Esophagus squamous epithelium (tissue), 5 donors: ENCODE measurements at places on chromosomes 4 and X. TPM values are rescaled to one million over a fixed set of nuclear protein-coding genes. Genes with fewer than 3 reads are reported as not detected.

MXD4 gene
- total RNA-seq, result 32.2 TPM

AGA gene
- total RNA-seq, result 34.0 TPM

PTPN13 gene
- total RNA-seq, result 70.0 TPM

MAGEC3 gene
- not detected for total RNA-seq

DCAF4L1 gene
- 0.08 TPM for total RNA-seq

EDA2R gene
- 0.08 TPM for total RNA-seq

JAKMIP1 gene
- total RNA-seq, result 0.67 TPM

PLAC8 gene
- 17.6 TPM for total RNA-seq

TMPRSS11D gene
- 45.0 TPM for total RNA-seq

OTC gene
- 0.15 TPM for total RNA-seq

BRS3 gene
- total RNA-seq, result not detected

RIPPLY1 gene
- not detected for total RNA-seq

DGAT2L6 gene
- not detected for total RNA-seq

GPC3 gene
- 1.7 TPM for total RNA-seq

MAGEB10 gene
- total RNA-seq, result not detected

RAB39B gene
- 0.41 TPM for total RNA-seq

TDO2 gene
- not detected for total RNA-seq

FATE1 gene
- total RNA-seq, result not detected

ZFP92 gene
- total RNA-seq, result 0.11 TPM

CAMK2D gene
- 30.7 TPM for total RNA-seq

IBSP gene
- not detected for total RNA-seq

GAGE2A gene
- total RNA-seq, result not detected

ATP8A1 gene
- total RNA-seq, result 1.9 TPM

DIPK2B gene
- total RNA-seq, result 2.9 TPM

ZNF185 gene
- total RNA-seq, result 292 TPM

ENPP6 gene
- total RNA-seq, result not detected

LNX1 gene
- 23.4 TPM for total RNA-seq

GC gene
- total RNA-seq, result not detected

CFI gene
- 45.1 TPM for total RNA-seq

CYTL1 gene
- total RNA-seq, result not detected

CNGA1 gene
- total RNA-seq, result 2.6 TPM

SORCS2 gene
- total RNA-seq, result 1.9 TPM

CTAG1B gene
- not detected for total RNA-seq

IL21 gene
- total RNA-seq, result not detected

PRKG2 gene
- total RNA-seq, result 2.0 TPM

ATP6AP1 gene
- 83.8 TPM for total RNA-seq

NAA11 gene
- not detected for total RNA-seq

HAUS7 gene
- 8.8 TPM for total RNA-seq

CXorf49 gene
- not detected for total RNA-seq

CD38 gene
- 1.5 TPM for total RNA-seq

RASGEF1B gene
- total RNA-seq, result 9.1 TPM

RTL5 gene
- total RNA-seq, result 0.08 TPM

TRIM61 gene
- not detected for total RNA-seq

WNK3 gene
- 1.5 TPM for total RNA-seq

MAGEB4 gene
- not detected for total RNA-seq

PRDM8 gene
- 1.8 TPM for total RNA-seq
